ENCODE measurements at places on chromosomes 3 and 15. TPM values are rescaled to one million over a fixed set of nuclear protein-coding genes. Genes with fewer than 3 reads are reported as not detected.

TMC3 gene
- 0.06 TPM for total RNA-seq

KBTBD13 gene
- total RNA-seq = 0.15 TPM

CELSR3 gene
- total RNA-seq = 1.1 TPM

CAMKV gene
- total RNA-seq = not detected

STARD5 gene
- total RNA-seq = 3.8 TPM

FETUB gene
- not detected for total RNA-seq

ESYT3 gene
- total RNA-seq = 0.56 TPM

C3orf85 gene
- not detected for total RNA-seq

CCDC191 gene
- not detected for total RNA-seq

GHSR gene
- 1.0 TPM for total RNA-seq

XIRP1 gene
- total RNA-seq = 0.91 TPM
